ENCODE measurements at places on chromosomes 5 and 9.
A peak's percentile ranks its signal among the peaks of the same experiment; 100 is the strongest.

DNA sequence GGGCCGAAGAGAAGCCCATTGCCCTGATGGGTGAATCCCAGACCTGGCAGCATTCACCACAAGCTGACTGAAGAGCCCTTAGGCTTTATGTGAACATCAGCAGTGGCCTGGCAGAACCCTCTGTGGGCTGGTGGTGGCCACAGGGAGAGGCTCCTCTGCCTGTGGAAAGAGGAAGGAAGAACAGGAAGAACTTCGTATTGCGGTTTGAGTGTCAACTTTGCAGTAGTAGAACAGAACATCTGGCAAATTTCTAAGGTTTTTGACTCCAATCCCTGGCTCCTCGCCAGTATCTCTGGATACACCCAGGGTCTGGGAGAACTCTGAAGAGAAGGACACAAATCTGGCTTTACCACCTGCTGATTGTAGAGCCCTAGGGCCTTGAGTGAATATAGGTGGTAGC is 356.4 kb upstream of the GRAMD2B start:
- no peak for DNase-seq

- DNase-seq, result no peak
These were observed 53.9 kb upstream of the ZFR start for GRCh38 chr5:32498484-32498883.

- DNase-seq, result no peak
These were observed 478.5 kb upstream of the SMARCA2 start for GRCh38 chr9:1536522-1537170.

DNA sequence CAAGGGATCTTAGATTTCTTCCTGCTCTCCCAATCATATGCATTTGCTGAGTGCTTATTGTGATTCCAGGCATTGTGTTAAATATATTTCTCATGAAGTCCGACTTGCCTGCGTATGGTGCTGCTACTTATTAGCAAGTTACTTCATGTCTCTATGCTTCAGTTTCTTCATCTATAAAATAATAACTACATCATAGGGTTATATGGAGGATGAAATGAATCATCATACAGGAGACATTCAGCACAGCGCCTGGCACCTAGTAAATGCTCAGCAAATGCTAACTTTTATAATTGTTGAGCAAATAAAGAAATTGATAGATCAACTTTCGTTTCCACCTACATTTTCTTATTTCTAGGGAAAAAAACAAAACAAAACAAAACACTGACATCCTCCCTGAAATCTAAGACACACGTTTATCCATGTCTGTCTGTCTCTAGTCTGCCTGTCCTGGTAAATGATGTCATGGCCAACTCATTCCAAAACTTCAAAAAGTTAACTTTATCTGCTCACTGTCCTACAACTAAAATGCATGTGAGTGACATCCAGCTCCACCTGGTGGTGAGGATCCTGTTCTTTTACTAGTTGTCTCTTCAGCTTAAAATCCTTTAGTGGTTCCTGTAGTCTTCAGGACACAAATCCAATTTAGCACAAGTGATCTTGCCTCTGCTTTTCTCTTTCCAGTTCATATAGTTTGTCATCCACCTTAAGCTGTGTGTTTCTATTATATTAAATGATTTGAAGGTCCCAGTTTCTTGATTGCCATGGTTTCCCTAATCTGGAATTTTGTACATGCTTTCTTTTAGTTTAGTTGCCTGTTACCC is 27.7 kb downstream of the PPP3R2 start:
- no peak for DNase-seq

GRCh38 chr5:155270725-155271124 is 257.2 kb downstream of the KIF4B start:
- no peak for DNase-seq

DNA sequence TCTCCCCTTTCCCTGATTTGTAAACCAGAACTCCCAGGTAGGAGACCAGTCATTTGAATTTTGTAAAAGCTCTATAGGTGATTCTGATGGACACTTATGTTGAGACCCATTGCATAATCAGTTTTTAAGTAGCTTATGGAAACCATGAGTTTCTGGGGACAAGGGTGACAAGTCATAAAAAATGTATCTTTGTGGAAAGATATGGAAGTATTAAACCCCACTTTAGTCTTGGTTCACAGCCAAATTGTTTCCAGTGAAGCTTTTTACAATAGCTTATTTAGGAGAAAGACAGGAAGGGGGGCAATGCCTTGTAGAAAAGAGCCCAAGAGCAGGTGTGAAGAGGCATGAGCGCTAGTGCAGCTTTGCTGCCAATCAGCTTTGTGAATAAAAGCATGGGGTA is 453 bp upstream of the CCL28 start:
- DNase-seq, result no peak

DNA sequence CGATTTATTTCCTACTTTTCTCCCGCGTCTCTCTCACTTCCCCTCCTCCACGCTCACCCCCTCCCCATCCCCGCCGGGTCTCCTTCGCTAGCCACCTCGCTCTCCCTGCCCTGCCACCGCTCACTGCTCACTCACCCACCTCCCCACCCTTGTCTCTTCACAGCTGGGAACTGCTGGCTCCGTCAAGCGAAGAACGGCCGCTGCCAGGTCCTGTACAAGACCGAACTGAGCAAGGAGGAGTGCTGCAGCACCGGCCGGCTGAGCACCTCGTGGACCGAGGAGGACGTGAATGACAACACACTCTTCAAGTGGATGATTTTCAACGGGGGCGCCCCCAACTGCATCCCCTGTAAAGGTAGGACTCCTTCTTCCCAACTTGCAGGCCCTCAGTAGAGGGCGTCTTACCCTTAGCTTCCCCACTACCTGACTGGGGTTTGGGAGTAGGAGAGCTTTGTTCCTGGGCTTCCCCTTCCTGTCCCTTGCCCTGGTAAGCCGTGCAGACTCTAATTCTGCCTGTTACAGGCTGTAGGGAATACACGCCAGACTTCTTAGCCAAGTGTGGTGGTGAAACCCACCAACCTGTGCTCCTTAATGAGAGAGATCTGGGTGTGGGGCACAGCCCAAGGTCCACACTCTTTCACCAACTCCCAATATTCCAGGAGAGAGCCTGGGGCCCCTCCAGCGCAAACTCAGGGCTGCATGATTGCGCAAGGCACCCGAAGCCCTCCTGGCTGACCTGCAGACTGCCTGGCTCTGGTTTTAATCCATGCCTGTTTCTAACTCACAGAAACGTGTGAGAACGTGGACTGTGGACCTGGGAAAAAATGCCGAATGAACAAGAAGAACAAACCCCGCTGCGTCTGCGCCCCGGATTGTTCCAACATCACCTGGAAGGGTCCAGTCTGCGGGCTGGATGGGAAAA is 2.5 kb downstream of the FST start:
- DNase-seq, result no peak

GRCh38 chr9:84061613-84062193 is 81.1 kb downstream of the RMI1 start:
- DNase-seq, result no peak

DNA sequence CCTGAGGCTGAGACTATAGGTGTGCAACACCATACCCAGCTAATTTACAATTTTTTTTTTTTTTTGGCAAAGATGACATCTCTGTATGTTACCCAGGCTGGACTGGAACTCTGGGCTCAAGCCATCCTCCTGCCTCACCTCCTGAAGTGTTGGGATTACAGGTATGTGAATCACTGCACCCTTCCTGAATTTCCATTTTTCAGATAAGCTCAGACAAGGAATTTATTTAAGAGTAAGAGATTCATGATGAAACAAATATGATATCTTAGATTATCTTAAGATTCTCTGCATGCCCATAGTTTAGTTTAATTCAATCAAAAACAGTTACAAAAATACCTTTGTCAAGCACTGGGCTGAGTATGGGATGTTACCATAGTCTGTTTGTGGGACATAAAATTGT is 128.4 kb upstream of the BASP1 start:
- DNase-seq, result no peak

GRCh38 chr5:88487066-88487465 is 218.4 kb upstream of the TMEM161B start:
- DNase-seq, result no peak

- DNase-seq, result no peak
These were observed 29.1 kb upstream of the TOMM5 start for GRCh38 chr9:37621273-37622121.

- DNase-seq, result no peak
These were observed 157.2 kb upstream of the PHYKPL start for GRCh38 chr5:178389796-178390195.

- DNase-seq, result no peak
These were observed 102.5 kb upstream of the SREK1 start for GRCh38 chr5:66041627-66042026.

GRCh38 chr9:2727966-2728613 is 10.8 kb downstream of the KCNV2 start:
- peak; percentile 36 for DNase-seq

DNA sequence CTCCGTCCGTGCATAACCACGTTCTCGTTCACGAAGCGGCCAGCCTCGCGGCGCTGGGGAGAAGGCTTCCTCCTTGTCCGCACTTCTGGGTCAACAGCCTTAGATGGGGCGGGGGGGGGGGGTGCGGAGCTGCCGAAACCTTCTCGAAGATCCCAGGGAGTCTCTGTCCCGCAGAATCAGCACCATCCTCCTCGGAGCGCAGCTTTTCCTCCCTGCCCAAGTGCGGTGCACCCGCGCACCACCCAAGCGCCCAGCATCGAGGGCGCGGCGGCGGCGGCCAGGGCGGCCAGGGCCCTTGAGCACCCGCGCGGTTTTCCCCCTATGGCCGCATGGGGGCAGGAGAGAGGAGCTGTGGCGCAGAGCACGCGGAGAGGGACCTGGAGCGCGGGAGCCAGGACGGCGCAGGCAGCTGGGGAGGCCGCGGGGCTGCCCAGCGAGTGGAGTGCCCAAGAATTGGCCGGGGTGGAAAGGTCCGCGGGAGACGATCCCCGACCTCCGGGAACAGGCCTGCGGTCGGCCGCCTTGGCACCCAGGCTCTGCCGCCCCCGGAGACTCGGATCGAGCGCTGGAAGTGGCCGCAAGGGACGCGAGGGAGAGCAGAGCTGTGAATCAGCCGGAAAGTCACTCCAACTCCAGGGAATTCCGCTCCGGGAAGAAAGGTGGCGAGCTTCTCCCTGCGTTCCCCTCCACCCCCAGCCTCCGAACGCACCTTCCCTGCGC is 43.1 kb downstream of the TMEM174 start:
- DNase-seq, result peak; percentile 68

DNA sequence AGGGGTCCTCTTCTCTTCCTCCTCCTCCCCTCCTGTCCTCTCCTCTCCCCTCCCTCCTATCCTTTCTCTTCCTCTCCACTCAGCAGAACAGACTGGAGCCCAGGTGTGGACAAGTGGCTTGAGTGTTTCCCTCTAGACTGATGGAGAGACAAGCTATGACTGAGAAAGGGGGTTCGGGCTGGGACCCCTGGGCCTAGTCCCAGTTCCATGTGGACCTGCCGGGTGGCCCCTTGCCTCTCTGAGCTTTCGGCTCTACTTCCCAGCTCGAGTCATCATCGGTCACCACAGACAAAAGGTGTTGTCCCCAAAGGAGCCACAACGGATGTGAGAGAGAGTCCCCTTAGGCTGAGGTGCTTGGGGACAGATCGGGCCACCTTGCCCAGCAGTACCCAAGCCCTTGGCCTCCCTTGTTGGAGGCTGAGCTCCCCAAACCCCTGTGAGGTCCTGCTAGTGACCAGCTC is 3.4 kb upstream of the RXRA start:
- DNase-seq, result no peak

- no peak for DNase-seq
These were observed 358.0 kb upstream of the PCSK5 start for GRCh38 chr9:75532233-75533050.

DNA sequence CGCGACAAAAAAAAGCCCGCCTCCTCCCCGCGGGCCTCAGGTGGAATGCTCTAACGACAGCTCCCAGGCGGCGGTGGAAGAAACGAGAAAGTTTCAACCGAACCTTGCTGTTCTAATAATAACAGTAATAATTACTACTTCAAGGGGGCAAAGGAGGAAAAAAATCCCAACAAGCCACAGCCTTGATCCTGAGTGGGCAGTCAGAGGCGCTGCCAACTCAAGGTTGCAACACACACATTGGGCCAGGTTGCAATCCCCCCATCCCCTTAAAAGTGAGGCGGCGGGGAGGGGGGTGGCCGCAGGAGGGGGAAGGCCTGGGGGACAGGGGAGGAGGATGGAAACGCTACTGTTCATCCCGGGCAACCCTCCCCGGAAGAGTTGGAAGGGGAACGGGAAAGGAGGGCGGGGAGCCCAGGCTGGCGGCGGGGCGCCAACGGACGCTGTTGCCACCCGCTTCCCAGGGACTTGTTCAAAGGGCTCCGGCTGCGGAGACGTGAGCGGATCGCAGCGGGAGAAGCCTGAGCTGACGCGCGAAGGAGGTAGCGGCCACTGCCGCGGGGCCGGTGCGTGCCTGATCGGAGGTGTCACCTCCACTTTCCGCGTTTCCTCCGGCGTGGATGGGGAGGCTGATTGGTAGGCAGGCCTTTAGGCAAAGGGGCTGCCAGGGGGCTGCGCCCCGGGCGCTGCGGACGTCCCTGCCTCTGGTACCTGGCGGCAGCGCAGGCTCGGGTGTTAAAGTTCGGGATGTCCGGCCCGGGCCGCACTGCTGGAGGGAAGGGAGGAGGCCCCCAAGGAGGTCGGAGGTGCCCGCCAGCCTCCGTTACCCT is 647 bp downstream of the SMARCA2 start:
- DNase-seq, result no peak
